Activated B cell treated with CpG ODN at 0.5 μM for 24 hours (primary cell): ENCODE measurements at places on chromosomes 2 and 18.

DNA sequence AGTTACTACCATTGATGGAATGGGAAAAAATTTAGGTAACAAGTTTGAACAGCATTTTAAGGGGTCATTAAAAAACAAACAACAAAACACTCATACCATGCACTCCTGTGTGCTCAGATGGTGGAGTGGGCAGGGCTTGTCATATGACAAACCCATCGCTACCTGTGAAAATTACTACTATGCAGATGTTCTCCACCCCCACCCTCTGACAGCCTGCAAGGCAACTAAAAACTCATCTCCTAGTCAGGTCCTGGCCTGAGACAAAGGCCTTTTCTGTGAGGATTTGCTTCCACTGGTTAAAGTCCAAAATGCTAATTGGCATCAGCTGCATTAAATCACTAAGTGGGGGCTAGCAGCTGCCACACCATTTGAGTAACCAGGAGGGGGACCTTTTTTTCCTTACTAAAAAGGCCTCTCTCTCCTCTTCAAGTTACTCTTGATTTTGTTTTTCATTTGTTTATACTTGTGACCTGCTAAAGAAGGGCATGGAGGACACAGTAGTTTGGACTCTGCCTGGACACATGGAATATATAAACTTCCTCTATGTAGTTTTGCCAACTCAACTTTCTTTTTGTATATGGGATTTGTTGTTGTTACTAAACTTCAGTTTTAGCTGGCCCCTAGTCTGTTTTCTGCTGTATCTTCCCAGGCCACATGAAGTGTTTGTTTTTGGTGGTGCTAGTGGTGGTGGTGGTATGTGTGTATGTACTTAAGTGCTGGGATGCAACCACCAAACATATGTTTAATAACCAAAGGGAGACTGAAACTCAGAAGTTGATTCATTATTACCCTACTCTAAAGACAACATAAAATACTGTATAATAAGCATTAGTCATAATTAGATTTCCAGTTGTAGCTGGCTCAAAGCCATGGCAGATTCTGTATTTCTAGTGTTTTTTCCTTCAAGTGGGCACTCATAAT is 121.3 kb downstream of the MAP4K4 start:
- DNase-seq, result no peak

DNA sequence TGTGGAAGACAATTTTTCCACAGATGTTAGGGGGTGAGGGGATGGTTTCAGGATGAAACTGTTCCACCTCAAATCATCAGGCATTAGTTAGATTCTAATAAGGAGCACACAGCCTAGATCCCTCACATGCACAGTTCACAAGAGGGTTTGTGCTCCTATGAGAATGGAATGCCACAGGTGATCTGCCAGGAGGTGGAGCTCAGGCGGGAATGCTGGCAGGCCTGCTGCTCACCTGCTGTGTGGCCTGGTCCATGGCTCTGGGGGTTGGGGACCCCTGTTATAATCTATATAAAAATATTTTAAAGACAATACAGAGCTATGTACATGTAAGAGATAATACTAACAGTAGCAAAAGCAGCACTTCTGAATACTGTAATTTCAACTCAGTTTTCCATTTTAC is 19.2 kb downstream of the CWC22 start:
- DNase-seq, result no peak

DNA sequence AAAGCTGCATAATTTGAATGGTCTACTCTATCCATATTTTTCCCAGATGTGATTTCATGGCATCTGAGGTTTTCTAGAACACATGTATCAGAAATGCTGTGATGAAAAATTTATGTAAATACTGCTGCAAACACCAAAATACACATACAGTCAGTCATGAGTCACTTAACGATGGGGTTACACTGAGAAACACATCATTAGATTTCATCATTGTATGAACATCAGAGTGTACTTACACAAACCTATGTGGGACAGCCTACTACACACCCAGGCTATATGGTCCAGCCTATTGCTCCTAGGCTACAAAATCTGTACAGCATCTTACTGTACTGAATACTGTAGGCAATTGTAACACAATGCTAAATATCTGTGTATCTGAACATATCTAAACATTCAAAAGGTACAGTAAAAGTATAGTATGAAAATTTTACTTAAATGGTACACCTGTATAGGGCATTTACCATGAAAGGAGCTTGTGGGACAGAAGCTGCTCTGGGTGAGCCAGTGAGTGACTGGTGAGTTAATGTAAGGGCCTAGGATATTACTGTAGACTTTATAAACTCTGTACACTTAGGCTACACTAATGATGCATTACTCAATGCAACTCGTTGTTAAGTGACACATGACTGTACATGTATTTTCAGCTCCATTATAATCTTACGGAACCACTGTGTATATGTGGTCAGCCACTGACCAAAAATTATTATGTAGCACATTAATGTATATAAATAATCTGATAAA is 33.5 kb downstream of the PNO1 start:
- DNase-seq, result no peak

GRCh38 chr2:134027980-134028379 is 225.9 kb upstream of the MGAT5 start:
- no peak for DNase-seq

DNA sequence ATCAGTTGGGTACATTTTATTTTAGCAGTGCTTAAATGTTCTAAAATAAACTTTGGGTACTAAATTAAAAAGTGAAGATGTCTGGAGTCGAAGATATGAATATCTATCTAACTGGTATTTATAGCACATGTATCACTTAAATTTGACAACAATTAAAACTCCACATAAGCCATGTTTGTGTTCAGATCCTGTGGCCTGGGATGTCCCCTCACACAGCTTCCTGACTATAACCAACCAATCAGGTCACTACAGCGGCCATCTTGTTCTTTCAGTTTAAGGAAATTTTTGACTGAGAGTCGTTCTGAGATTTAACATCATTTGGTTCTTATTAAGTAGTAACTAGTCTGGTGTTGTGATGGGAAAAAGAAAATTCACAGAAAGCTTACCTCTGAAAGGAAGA is 170.7 kb upstream of the NRP2 start:
- DNase-seq, result no peak

GRCh38 chr2:162258686-162259085 is 15.4 kb upstream of the FAP start:
- DNase-seq, result no peak

DNA sequence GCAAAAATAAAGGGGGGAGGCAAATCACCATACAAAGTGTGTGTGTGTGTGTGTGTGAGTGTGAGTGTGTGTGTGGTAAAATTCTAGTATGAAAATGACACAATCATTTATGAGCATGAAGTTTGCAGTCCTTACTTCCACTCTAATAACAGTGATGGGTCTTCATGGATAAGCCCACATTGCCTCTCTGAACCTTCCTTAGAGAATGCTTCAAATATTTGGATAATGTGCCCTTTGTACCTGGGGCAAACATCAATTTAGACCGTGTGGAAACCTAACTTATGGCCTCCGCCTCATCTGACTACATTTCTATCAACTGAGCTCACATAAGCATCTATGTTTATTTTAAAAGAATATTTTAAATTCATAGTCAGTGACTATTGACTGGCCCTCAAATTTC is 3.7 kb downstream of the SCN9A start:
- DNase-seq, result no peak

DNA sequence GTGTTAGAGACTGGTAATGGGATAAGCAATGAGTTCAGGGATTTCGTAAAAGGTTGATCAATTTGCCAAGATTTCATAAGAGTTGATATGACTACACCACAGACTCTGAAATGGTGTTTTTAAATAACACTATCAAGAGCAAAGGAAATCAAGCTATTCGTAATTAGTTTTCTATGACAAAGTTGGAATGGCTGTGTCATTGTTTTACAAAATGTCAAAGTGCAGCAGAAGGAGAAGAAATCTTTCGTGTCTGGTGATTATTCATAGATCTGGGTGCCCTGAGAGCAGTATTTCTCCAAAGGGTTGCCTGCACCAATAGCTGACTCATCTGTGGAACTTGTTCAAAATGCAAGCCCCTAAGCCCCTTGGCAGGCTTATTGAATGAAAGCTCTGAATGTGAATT is 70.1 kb downstream of the NABP1 start:
- DNase-seq, result no peak

DNA sequence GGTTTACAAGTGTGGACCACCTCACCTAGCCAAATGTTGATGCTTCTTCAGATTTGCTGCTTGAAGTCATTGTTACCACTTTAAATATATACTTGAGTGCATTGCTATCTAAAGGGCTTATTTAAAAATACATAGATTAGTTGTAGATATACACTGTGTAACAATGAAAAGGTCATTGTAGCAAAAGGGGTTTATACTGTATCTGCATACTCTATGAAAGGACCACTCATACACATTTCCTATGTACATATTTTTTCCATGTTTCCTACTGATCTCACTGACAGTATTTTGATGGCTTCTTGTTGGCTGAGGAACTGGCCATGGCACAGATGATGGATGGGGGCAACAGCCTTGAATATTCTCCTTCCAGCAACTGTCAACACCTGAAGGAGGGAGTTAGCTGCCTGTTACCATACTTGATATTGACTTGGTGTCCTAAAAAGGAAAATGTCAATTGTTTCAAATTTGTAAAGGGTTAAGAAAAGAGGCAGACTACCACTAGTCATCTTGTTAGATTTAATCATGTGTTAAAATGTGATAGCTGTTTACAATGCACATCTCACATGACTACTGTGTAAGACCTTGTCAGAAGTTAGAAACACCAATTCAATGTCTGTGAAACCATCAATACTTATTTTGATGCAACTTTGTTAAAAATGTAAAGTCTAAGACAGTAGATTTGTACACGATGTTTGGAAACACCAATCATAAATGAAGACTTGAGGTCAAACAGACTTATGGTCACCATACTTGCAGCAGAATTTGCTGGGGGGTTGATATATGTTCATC is 33.5 kb downstream of the RAB10 start:
- no peak for DNase-seq

GRCh38 chr2:157980020-157980419 is 103.9 kb upstream of the ACVR1 start:
- DNase-seq, result no peak

- DNase-seq, result no peak
Measured at GRCh38 chr2:37868866-37869265, 56.2 kb upstream of the RMDN2 start.

DNA sequence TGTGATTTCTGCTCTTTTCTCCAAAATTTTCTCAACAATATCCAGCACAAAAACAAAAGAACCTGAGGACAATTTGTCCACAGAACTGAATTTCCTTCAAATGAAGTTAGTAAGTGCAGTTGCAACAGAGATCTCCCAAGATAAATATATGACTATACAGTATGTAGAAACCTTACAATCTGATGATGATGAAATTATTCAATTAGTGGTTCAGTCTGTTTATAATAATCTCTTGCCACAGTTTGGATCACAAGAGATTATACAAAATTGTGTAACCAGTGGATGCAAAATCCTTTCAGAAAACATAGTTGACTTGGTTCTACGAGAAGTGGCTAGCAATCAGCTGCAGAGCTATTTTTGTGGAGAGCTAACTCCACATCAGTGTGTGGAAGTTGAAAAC is 68.7 kb downstream of the FSIP2 start:
- no peak for DNase-seq

DNA sequence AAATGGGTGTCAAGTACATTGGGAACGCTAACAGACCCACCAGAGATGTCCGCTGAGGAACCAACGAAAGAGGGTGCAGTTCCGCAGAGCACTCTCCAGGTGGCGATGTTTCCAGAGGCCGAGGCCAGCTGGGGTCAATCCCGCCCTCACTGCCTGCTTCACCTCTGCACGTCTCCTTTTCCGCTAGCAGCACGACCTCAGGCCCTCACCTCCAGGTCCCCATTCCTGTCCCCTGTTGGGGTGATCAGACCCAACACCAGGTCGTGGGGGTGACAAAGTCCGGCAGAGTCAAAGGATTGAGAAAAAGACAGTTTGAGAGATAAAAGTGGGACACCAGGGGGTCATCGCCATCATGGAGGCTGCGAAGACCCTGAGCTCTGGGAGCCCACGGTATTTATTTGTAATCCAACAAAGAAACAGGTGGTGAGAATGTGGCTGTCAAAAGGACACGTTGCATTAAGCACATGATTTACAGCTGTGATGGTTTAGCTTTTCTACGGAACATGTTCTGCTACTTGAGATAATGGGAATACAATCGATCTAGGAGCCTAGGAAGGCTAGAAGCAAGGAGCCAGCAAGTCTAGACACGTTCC is 27.3 kb downstream of the ZAP70 start:
- no peak for DNase-seq

GRCh38 chr2:175005733-175006264 is 618 bp upstream of the CHN1 start:
- DNase-seq, result no peak

DNA sequence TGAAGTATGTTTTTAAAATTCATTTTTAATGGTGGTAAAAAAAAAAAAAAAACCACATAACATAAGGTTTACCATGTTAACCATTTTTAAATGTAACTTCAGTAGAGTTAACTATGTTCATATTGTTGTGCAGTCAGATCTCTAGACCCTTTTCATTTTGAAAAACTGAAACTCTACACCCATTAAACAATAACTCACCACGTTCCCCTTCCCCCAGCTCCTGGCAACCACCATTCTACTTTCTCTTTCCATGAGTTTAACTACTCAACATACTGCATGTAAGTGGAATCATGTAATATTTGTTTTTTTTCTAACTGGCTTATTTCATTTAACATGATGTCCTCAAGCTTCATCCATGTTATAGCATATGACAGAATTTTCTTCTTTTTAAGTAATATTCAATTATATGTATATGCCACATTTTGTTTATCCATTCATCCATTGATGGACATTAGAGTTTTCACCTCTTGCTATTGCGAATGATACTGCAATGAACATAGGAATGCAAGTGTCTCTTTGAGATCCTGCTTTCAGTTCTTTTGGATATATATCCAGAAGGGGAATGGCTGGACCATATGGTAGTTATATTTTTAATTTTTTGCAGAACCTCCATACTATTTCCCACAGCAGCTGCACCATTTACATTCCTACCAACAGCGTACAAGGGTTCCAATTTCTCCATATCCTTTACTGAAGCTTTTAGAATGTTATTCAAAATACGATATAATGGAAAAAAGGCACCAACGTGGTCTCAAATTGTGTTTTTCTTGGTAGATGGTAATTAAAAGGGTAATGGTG is 91.0 kb downstream of the SPTBN1 start:
- DNase-seq, result no peak

GRCh38 chr2:168047091-168047690 is 200.2 kb downstream of the STK39 start:
- DNase-seq, result no peak

DNA sequence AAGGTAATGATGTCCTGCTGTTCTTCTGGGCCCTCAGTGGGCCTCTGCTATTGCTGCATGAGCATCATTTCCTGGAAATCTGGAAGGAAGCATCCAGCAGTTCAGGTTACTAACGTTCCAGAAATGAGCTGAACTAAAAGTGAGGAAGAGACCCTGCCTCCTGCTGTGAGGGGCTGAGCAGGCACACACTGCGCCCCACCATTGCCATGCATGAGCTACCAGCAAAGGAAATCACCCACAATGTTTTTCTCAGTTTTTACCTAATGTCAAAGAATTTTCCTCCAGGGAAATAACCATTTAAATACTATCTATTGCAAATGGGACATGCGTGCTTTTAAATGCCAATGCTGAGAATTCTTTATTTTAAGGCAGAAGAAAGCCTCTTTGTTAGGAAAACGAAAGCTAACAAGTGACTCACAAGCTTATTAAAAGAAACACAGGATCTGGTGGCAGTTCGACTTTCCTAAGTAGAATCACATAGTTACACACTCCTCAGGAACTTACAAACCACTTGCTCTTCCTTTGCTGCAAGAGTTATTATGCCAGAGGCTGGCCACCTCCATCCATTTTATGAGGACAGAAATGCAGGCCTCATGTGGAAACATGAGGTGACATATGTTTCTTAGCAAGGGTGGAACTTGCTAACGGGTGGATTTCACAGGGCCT is 152.6 kb upstream of the TTC39C start:
- DNase-seq, result no peak
